Dermis blood vessel endothelial cell (primary cell): ENCODE measurements at places on chromosomes 3 and 15. TPM values are rescaled to one million over a fixed set of nuclear protein-coding genes. Genes with fewer than 3 reads are reported as not detected.

DNA sequence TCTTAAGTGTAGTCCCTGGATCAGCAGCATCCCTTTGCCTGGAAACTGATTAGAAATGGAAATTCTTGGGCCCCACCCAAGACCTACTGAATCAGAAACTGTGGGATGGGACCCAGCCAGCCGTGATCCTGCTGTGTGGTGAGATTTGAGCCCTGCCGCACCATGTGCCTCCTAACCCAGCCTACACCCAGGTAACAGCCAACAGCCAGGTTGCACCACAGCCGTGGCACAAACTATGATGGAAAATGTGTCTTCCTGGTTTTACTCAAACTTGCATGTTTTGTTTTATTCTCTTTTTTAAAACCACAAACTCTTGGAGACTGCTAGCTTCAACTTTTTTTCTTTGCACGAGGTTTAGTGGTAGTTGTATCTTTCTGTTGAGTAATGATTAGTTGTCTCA lies 2.6 kb downstream of the LIMD1 start:
- DNase-seq: no peak

DNA sequence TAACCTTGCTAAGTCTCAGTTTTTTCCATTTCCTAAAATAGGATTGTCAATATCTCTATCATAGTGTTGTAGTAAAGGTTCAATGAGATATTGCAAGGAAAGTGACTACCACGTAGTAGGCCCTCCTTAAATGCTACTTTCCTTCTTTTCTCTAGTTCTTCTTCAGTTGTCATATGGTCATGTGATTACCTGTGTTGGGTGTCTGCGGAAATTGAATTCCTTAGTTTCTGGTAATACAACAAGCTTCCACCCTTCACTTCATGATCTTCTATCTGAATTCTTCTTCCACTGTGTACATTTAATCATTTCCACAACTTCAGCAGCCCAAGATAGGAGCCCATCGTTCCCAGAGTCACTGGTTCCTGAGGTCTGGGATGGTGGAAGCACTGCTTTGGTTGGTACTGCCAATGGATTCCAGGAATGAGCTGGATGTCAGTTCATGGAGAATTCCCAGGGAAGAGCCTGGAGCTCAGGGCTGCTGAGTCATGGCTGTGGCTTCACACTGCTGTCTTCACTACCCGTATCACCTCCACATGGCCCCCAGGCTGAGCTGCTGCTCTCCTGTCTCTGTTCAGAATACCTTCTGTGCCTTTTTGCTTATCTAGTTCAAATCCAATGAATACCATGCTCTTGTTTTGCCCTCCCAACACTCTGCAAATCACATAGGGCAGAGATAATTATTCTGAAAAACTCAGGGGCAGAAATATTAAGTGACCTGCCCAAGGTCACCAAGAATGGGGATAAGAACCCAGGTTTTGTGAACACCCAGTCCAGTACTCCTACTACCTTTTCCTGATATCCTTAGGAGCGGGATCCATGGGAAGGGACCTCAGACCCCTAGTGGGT lies 98.6 kb downstream of the RPL39L start:
- no peak for DNase-seq

DNA sequence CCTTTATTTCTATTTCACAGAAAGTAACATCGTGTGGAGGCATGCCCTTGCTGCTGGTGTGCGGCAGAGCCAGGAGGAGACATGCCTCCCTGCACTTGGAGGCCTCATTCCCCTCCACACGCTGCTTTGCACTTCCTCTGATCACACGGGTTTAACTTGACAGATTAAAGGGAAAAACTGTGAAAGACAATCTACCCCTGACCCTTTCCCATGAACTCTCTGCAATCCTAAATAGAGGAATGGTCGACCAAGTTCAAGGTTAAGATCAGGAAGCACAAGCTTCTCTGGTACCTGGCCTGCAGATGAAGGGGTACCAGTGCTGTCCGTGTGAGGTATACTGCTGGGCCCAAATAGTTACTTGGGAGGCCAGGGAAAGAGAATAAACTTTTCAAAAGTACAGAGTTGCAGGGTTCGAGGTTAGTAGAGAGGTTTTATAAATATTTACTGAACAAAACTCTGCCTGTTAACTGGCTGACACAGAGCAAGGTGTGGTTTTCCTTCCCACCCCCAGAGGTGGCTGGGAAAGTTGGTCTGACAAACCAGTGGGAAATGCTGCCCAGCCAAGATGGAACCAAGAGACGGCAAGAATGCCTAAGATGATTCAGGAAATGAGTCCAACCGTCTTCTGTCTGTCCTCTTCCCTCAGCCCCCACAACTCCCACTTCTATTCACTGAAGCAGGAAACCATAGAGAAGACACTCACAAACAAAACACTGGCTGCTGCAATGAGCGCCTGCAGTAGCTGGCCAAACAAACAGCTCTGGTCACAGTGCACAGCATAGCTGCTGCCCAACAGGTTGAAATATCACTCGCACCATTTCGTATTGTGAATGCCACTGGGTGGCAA lies 79.6 kb downstream of the IGF2BP2 start:
- DNase-seq: peak; percentile 79

GRCh38 chr3:15460891-15461531 lies 33.6 kb downstream of the EAF1 start:
- DNase-seq: no peak

Gene ESYT3
- total RNA-seq: not detected in 2 replicates

Gene LRRC28
- total RNA-seq: 17.0 and 19.8 TPM in 2 replicates
